Aorta (tissue), 5 donors: ENCODE measurements at places on chromosomes 2 and 18. TPM values are rescaled to one million over a fixed set of nuclear protein-coding genes. Genes with fewer than 3 reads are reported as not detected.

Gene CREG2
- total RNA-seq: 0.60 TPM

Gene SNORC
- 2.5 TPM for total RNA-seq

Gene SERPINB4
- not detected for total RNA-seq

Gene WIPF1
- 118 TPM for total RNA-seq

Gene PROC
- 0.58 TPM for total RNA-seq

GRCh38 chr2:196205881-196206435, 34.6 kb upstream of the STK17B start:
- no peak for DNase-seq

DNA sequence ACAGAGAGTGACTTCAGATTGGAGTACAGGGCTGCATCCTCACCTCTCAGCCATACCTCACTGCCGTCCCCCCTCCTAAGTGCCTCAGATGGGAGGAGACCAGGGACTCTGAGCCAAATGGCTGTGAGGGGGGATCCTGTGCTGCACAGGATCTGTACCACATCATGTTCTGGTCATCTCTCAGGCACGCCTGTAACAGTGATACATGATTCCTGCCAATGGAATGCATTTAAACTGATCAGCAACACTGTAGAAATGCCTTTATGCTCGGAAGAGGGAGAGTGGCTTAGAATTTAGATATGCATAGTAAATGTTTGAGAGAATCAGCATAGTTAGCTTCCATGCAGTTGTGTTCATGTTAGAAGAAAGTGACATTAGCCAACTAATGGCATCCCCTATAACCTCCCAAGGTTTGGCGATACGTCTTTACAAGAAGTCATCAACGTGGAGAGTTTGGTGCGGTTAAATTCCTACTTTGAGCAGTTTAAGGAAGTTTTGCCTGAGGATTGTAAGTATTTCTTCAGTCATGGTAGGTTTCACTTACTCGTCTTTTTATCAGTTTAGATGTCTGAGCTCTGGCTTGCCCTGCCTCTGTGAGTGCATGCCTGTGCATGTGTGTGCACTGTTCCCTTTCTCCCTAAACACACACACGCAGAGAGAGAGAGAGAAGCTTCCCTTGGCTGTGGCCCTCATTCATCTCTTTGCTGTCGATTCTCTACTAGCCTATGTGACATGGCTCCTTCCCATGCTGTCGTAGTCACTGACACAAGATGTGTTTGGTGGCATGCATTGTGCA, 40.0 kb downstream of the COA5 start:
- no peak for DNase-seq

DNA sequence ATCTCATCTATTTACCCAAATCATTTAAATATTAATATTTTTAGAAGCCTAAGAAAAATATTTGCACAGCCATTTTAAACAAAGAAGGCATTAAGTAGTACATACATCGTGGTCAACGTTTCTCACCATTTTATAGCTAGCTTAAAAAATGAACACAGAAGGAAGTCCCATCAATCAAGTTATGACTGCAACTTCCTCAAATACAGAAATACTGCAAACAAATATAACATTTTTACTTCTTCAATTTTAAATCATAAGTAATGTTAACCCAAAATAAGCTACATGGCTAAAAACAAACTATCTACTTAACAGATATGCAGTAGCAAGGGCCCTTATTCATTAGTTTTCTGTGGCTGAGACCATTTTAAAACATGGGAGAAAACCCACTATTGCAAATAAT, 30.6 kb downstream of the ITSN2 start:
- DNase-seq: no peak

GRCh38 chr18:10127729-10128128, 213.9 kb downstream of the VAPA start:
- DNase-seq: no peak

DNA sequence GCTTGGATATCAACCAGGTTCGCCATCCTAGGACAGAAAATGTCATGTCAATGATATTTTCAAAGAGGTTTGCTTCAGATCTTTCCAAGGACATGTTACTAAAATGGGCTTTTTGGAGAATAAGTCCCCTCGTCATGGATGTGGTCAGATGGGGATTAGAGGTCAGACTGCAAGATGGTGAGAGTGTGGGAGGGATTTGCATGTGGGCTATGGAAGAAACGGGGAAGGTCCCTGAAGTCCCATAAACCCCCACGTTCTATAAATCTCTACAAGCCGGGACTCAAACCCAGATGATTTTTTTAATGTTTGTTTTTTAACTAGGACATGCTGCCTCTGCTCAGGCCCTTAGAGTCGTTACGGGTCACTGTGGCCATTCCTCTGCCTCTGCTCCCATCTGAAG, 37.7 kb upstream of the IGFBP5 start:
- DNase-seq: no peak

- no peak for DNase-seq
Observed at GRCh38 chr2:4404363-4404762, 701.0 kb downstream of the DCDC2C start.
